SK-N-SH treated with all-trans-retinoic acid at 6 μM for 48 hours (cell line): ENCODE measurements at places on chromosomes 5 and 9.

DNA sequence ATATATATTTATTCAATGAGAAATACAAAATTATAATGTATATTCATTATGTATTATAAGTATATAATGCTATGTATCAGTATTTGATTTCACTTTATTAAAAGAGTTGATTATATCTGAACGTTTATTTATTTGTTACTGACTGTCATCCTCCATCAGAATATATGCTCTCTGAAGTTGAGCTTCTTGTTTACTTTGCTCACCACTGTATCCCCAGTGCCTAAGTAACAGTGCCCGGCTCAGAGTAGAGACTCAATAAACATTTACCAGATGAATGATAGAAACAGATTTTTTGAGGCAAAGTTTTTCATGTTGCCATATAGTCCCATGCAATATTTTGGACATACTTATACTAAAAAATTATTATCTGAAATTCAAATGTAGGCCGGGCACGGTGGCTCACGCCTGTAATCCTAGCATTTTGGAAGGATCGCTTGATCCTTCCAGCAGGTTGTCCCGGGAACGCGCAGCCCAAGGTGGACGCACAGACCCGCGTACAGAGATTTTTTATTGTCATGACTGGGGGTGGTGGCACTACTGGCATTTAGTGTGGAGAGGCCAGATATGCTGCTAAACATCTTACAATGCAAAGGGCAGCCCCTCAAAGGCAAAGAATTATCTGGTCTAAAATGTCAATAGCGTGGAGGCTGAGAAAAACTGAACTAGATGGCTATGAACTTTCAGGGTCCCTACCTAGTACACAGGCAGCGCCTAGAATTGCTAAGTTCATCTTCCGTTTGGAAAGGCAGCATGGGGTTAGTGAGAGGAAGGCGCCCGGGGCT, 761 bp upstream of the DNAJC25 start:
- peak; percentile 74 for ATAC-seq

DNA sequence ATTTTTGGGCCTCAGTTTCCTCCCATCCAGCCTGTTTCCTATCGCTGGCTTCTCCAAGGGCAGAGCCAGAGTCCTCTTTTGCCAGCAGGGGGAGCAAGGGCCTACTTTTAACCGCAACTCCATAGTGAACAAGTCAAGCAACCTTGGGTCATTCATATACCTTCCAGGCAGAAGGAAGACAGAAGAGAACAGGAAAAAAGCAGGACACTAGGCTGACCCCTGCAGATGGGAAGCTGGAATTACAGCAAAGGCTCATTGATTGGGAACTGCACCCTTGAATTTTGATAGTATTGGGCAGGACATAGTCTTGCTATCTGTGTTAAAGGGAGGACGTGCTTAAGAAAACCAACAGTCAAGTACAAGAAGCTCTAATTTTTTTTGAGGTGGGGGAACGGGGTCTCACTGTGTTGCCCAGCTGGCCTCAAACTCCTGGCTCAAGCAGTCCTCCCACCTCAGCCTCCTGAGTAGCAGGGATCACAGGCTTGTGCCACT, 30.1 kb downstream of the QRFP start:
- ATAC-seq, result peak; percentile 94

- no peak for ATAC-seq
Observed at GRCh38 chr5:30874241-30875034, 319.0 kb upstream of the CDH6 start.

GRCh38 chr5:6236170-6236793, 142.1 kb downstream of the MED10 start:
- ATAC-seq, result no peak

DNA sequence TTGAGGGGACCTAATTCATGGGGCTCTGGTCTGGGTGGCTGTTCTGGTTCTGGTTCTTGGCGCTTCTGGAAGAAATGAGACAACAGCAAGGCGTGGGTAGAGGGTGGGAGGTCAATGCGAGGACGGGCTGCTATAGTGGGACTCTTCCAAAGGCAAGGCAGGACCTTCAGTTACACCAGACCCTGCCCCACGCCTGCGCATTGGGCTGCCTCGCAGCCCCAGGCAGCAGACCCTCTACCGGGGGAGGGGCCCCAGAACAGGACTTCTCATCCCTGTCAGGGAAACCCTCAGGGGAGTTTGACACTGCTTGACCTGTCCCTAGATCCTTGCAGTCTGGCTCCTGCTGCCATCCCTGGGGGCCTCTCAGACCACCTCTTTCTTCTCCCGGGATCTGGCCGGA, 18.5 kb downstream of the CCDC69 start:
- ATAC-seq, result no peak

DNA sequence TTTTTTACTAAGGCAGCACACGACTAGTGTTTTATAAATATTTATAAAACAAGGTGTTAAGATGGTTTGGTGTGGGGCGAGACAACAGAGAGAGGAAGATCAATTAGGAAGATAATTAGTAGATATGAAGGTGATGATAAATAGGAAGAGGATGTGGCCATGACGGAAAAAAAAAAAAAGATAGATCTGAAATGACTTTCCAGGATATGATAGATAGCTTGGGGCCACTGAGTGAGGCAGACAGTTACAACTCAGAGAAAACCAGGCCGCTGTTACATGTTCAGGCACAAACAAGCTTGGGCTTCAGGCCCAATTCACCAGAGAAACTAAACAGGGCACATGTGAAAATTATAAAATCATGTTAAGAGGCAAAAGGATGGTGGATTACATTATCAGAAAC, 43.2 kb downstream of the KIAA0825 start:
- no peak for ATAC-seq

DNA sequence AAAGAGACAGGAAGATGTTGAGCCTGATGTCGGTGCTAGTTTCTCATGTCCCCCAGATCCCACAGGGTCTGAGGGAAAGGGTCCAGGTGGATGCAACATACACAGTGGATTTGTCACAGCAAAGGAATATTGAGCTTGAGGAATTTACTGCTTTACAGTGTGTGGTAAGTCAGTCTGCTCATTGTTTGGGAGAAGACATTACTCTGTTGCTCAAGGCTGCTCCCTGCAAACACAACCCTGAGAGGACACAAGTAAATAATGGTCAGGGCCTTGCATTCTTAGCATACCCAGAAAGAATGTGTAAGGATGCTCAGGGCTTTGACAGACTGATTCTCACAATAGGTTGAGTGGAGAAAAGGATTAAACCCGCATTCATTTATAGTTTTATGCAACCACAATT, 7.3 kb upstream of the MAN2A1 start:
- no peak for ATAC-seq

DNA sequence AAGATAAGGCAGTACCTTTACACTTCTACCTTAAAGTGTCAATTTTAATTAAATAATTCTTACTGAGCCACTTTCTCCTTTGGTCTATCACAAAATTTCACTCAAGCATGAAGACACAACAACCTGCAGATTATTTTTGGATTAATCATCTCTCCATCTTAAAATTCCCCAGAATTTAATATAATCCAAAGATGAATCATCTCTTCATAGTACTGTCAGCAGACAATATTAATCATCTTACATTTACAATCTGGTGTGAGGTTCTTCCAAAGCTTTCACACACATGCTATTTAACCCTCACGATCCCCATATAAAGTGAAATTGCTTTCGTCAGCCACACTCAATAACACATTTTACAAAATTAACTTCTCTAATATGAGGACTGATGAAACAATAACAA, 43.0 kb downstream of the LHFPL2 start:
- ATAC-seq, result no peak

GRCh38 chr9:128819716-128820664, 1.7 kb downstream of the ENDOG start:
- peak; percentile 74 for ATAC-seq

DNA sequence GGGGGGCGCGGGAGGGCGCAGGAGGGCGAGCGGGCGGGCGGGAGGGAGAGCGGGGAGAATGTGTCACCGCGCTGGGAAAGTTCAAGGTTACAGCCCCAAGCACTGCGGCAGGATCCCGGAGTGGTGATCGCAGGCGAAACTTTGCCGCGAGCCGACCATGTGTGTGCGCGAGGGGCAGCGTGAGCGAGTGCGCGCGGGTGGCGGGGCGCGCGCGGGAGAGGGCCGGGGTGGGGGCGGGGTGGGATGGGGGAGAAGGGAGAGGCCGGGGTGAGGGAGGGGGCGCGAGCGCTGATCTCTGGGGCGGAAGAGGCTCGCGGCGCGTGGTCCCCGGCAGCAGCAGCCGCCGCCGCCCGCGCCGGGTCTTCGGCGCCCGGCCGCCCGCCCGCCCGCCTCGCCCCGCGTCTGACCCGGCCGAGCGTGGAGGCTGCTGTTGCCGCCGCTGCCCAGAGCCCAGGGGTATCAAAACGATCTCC, at the start of gene NFIB:
Gene NFIB, minus strand, starts transcription at position 191 of the 473 bp plus-strand sequence. CDS start 630 bp downstream, outside the sequence.
- ATAC-seq, result peak; percentile 1

- peak; percentile 83 for ATAC-seq
Observed at GRCh38 chr9:37963936-37964739, 60.2 kb upstream of the SLC25A51 start.
